ENCODE measurements at places on chromosomes 5 and 9.

DNA sequence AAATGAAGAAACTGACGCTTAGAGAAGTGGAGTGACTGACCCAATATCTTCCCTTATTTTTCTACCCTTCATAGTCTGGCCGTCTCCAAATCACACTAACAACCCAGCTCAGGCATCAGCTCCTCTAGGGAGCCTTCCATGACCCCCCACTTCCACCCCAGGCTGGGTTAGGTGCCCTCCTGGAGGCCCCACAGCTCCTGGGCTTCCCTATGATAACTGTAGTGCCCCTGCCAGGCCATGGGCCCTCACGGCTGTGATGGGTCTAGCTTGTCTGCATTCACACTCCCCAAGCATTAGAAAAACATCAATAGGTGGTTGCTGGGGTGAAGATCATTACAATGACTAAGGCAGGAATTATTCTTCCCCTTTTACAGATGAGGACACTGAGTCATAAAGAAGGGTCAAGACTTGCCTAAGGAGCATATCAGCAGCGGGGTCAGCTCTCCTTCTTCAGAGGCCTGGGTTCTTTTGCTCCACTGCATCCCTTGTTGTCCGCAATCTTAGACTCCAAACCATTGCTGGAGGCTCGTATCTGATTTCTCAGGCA, 7.3 kb downstream of the CORO2A start:
- no peak for DNase-seq

DNA sequence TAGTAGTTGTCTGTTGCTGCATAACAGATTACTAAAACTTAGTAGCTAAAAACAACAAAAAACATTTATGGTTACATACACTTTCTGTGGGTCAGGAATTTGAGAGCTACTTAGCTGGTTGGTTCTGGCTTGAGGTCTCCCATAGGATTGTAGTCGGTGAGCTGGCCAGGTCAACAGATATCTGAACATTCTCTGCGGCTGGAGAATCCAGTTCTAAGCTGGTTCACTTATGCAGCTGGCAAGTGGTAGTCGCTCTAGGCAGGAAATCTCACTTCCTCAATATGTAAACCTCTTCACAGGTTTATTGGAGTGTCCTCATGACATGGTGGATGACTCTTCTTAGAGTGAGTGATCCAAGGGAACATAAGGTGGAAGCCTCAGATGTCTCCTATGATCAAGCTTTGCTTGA, 65.7 kb upstream of the TNFAIP8 start:
- DNase-seq, result no peak

DNA sequence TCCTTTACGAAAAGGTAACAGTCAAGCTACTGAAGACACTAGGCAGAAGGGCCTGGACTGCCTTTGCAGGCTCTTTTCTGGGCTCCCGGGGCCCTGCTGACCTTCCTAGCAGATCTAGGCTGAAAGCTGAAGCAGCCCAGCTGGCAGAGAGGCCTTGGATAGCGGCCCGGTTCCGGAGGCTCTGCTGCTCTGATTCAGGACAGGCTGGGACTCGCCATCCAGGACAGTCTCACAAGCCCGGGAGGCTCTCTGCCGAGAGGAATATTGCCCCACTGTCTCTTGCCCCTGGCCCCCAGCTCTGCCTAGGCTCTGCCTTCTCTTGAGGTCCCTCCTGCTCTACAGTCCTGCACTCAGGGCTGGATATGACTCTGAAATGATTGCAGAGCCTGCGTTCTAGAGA, 67.8 kb downstream of the PSD2 start:
- no peak for DNase-seq

GRCh38 chr9:90102292-90102901, 497.6 kb downstream of the GADD45G start:
- peak; percentile 67 for DNase-seq

DNA sequence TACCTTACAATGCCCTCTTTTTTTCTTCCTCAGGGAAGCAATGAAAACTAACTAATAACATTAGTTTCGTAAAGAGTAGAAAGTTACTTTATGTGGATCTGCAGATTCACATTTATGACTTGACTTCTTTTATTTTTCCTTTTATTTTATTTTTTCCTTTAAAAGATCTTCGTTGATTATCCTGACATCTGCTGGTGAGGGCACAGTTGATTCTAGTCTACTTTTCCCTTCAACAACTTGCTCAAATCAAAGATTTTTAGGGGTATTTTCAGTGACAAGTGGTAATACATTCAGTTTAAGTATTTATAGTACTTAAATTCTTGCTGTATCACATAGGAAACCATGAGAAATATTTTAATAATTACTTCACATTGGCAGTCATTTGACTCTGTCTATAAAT, 4.9 kb downstream of the EDIL3 start:
- no peak for DNase-seq

DNA sequence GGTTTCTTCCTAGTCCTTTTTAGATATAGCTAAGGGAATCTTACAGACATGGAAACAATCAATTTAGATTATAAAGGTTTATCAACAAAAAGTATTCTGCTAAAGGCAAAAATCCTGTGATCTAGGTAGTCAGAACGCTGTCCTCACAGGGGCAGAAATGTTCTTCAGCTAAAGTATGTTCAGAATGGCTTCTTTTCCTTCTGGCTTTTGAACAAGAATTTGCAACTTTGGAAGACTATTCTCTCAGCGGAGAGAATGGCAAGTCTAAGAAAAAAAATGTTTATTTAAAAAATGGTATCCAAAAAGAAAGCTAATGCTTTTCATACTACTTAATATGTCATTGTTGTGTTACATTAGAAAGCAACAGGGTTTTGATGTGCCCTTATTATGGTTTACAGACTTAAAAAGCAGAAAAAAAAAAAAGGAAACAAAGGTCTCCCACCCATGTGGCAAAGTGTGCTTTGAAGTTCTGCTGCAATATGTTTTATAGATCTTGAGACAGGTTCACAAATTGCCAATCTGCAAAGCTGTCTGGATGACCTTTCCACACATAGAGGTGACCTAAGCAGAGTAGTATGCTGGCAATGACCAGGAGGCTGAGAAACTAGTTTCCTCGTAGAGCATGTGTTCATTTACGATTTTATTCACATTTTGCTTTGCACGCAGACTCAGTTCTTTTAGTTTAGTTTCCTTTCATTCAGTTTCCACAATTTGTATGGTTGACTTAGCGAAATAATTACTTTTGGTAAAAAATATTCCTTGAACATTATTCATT, 45.1 kb upstream of the PJA2 start:
- DNase-seq, result no peak

GRCh38 chr9:132997591-132997990, 19.1 kb downstream of the GFI1B start:
- DNase-seq, result no peak

- no peak for DNase-seq
Observed at GRCh38 chr5:140223567-140223966, 48.6 kb downstream of the CYSTM1 start.

DNA sequence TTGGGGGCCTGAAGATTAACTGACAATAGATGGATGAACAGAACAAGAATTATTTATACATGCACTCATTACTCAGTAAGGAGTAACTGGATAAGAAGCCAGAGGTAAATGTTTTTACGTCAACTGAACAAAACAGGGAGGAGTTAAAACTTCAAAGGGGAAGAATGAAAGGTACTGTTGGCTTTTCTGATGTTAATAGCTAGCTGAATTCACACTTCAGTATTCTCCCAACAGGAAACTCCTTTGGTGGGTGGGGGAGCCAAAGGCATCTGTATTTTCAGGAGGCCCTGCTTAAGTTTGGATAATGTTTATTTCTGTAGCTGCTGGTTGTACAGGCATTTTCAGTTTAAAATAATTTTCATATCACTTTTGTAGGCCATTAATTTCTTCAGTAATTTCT, 23.2 kb upstream of the RFK start:
- DNase-seq, result no peak

DNA sequence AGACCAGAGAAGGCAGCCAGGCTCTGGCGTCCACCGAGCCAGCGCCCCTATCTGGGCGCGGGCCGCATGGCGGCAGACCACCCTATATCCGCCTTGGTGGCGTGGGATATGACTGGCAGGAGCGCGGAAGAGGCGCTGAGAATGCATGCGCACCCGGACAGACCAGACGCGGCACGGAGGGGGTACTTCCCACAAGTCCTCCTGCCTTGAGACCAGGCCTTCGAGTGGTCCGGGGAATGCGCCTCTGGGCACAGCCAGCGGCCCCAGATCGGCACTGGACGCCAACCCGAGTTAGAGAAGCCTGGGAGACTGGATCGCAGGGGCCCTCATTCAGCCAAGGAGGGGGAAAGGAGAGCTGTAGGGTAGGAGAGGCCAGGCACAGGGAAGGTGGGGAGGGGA, 2.5 kb upstream of the LMX1B start:
- DNase-seq, result no peak

DNA sequence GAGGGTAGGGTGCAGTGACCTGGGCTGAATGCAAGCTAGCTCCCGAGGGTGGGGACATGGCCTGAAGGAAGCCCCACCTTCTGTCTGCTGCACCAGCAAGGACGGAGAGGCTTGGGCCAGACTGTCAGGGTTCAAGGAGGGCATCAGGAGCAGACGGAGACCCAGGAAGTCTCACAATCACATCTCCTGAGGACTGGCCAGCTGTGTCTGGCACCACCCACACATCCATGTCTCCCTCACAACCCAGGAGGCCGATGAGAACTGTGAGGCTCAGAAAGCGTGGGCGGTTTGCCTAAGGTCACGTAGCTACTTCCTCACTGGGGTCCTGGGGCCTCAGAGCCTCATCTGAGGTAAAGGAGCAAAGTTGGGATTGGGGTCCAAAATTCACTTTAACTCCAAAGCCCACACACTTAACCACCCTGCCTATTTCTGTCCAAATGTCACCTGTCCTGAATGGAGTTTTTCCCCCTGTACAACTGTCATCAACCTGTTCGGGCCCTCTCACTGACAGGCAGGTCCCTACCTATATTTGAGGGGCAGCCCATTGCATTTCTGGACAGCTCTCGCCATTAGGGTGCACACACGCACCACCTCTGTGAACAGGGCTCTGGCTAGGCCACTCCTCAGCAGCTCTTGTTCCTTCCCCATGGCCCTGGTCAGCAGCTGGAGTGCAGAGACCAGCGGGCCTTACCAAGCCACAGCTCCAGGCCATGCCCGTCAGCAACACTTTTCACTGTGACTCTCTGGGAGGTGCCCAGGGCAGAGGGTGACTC, 3.4 kb downstream of the IL13 start:
- no peak for DNase-seq

GRCh38 chr9:134178768-134179551, 14.6 kb upstream of the RNU6ATAC start:
- peak; percentile 38 for DNase-seq

DNA sequence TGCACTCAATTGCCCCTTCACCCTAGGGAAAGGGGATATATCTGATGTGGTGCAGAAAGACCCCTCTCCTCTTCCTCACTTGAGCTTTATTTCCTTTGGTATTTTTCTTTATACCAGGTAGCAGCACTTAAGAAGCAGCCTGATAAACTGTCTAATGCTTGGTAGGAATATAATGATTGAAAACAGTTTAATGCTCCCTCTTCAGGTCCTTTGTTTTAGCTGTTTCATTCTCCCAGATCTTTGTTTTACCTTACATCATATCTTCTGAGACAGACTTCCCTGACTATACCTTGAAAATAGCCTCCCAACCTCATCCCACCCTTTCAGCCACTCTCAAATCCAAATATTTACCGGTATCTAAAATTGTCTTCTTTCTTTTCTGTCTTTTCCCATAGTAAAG, 87.9 kb downstream of the NUDT12 start:
- no peak for DNase-seq

DNA sequence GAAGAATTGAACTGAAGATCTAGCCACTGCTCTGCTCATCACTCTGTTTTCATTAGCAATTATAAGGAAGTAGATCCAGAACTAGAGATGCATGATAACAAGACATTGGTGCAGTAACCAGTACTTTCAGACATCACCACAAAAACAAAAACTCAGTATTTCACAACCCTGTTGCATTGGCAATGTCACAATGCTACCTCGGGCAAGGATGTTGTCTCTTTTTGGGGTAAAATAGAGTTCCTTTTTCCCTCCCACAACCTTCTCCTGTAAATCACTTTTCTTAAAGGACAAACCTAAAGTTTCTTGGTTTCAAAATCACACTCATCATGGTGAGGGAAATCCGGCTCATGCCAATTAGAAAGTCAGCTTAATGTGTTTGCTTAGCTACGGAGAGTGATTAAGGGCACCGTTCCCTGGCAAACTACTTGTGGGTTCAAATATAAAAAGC, 420.1 kb upstream of the MEF2C start:
- DNase-seq, result no peak

DNA sequence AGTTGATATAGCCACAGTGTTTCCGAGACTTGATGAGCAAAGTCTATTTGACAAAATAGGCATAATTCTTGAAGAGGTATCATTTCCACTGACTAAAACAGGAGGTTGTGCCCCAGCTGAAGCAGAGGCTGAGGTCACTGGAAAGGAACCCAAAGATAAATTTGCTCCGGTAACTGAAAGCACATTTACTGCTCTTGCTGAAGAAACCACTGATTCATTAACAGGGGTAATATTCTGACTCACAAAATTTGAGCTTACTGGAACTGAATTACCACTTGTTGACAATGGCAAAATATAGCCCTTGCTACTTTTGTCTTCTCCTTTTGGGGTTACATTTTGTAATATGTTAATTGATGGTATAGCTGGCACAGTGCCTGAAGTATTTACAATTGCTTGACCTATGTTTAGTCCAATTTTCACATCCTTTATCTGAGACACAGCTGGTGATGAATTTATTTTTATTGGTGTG, 30.2 kb downstream of the MLANA start:
- DNase-seq, result no peak

DNA sequence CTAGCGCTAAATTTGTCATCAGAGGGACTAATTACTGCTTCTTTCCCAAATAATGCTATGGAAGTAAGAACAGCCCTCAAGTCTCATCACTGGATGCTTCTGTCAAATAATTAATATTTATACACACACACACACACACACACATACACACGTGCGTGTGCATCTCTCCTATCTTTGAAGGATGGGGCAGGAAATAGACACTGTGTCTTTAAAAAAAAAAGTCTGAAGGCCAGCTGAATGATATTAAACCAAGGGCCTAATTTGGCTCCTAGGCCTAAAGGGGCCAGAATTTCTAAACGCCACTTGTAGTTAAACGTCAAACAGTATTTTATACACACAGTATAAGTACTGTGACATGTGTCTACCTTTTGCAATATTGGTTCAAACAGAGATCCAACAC, 3.3 kb downstream of the SLF1 start:
- no peak for DNase-seq

DNA sequence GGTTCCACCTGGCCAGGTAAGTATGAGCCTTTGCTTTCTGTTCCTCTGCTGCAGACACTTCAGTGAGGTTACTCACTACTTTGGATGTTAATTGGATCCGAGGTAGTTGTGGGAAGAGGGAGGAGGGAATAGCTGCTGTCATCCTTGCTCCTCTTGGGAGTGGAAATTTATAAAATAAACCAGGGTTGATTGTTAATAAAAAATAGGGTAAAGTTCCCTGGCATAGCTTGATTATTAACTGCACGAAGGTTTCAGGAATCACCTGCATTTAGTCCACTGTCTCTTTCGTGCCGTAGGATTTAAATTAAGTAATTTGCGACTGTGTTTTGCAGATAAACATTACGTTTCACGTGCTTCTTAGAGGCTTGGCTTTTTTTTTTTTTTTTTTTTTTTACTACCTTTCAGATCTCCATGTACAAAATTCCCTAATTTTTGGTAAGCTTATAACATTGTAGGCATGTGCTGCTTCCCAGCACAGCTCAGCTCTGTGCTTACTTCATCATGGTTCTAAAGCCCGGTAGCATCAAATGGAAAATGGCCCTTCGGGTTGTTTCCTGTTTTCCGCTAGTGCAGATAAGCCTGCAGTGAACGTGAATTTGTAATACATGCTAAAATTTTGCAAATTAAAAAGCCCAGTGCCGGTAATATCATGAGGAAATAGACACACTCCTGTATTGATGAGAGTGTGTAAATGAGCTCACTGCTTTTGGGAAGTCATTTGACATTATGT, 26.9 kb upstream of the LTC4S start:
- peak; percentile 29 for DNase-seq
